ENCODE measurements at places on chromosomes 12 and 14.

GRCh38 chr12:132432126-132432705 lies 57.7 kb upstream of the FBRSL1 start:
- no peak for DNase-seq

DNA sequence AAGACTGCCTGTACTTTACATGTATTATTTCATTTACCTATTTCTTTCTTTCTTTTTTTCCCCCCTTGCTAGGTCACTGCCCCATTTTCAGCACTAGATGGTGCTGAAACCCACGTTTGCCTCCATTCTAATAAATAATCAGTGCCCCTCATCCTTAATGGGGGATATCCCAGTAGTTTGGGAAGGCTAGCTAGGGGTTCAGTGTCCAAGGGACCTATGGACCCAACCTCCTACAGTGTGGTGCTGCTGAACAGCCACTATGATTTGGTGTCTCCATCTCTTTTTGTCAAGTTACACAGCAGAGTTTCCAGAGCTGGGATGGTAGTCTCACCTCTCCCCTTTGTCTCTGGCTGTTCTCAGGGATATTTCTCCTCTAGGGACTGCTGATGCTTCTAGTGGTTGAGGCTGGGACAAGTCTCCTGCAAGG lies 6.5 kb upstream of the HCFC2 start:
- DNase-seq: no peak

- DNase-seq: no peak
Measured at GRCh38 chr12:78886719-78887407, 22.3 kb downstream of the SYT1 start.

DNA sequence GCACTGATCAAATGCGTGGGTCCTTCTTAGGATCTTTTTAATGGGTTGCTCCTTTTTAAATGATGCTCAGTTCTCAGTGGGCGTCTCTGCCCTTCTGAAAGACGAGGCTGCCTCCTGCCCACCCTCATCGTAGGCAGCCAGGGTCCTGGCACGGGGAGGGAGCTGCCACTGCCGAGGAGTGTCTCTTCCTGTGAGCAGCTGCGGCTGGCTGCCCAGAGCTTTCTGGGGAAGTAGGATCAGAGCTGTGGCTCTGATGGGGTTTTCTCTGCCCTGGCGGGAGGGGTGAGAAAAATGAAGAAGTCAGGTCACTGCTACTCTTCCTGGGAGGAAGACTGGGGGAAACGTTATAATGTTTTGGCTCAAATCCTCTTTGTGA lies 31.1 kb upstream of the BEGAIN start:
- no peak for DNase-seq

DNA sequence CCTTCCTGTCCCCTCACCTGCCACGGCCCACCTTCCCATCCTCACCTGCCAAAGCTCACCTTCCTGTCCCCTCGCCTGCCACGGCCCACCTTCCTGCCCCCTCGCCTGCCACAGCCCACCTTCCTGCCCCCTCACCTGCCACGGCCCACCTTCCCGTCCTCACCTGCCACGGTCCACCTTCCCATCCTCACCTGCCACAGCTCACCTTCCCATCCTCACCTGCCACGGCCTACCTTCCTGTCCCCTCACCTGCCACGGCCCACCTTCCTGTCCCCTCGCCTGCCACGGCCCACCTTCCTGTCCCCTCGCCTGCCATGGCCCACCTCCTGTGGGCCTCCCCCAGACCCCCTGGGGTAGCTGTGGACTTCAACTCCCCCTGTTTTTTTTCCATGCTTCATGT lies 48.8 kb upstream of the GPR68 start:
- no peak for DNase-seq

DNA sequence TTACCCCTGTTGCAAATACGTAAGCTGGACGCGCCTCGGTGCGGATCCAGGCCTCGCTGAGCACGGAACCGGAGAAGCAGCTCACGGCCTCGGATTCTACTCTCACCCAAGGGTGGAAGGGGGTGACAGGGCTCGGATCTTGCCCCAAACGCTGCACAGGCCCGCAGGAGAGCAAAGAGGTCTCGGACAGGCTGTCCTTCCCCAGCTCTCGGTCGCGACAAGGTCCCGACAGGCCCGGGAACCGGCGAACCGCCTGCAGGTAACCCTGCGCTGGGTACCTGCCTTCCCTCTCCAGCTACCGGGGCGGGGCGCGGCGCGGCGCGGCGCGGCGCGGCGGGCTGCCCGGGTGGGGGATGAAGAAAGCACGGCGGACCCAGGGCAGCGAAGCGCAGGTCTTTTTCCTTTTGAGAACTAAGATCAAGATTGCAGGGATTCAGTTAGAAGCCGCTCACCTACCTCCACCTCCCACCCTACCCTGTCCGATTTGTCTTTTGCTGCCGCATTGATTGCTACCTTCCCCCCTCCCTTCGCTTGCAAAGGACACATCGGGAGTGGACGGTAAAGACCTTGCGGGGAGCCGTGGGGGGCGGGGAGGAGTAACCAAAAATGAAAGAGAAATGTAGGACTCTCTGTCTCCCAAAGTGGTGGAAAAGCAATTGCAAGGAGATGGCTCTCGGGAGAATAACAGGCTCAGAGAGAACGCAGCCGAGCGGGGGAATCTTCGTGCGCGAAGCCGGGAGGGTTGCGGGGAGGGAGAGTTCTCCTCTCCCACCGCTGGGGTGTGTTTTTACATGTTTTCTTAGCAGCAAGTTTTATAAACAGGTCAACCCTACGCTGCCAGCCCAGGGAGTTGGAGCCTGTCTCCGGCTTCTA lies 8.4 kb upstream of the TBX3 start:
- DNase-seq: no peak

- no peak for DNase-seq
Measured at GRCh38 chr14:73785336-73785833, 66.2 kb upstream of the PTGR2 start.

- no peak for DNase-seq
Measured at GRCh38 chr12:55847033-55847432, 4.3 kb upstream of the MMP19 start.

GRCh38 chr12:69161829-69162228 lies 77.5 kb upstream of the CPSF6 start:
- DNase-seq: peak; percentile 16

GRCh38 chr12:120249266-120249874 lies 16.2 kb downstream of the PXN start:
- DNase-seq: no peak

- no peak for DNase-seq
Measured at GRCh38 chr14:54567224-54567638, 303 bp downstream of the SAMD4A start.

DNA sequence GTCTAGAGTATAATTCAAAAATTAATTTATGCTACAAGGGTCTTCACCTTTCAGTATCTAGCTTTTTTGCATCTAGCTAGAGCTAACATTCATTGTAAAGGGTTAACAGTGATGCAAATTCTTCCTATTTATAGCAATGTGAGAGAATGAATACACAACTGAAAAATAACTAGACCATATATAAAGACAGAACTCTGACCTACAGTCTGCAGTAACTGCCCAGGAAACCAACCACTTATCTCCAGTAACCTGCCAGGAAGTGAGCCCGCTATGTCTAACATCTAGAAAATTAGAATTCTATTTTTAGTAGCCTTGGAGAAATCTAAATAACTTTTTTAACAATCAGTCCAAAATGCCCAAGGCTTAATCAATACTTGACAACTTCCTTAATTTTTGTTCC lies 1021.9 kb downstream of the LRFN5 start:
- no peak for DNase-seq

GRCh38 chr14:34035177-34035933 lies 84.5 kb upstream of the EGLN3 start:
- DNase-seq: no peak

GRCh38 chr14:95536671-95537070 lies 1.8 kb downstream of the GLRX5 start:
- DNase-seq: no peak

DNA sequence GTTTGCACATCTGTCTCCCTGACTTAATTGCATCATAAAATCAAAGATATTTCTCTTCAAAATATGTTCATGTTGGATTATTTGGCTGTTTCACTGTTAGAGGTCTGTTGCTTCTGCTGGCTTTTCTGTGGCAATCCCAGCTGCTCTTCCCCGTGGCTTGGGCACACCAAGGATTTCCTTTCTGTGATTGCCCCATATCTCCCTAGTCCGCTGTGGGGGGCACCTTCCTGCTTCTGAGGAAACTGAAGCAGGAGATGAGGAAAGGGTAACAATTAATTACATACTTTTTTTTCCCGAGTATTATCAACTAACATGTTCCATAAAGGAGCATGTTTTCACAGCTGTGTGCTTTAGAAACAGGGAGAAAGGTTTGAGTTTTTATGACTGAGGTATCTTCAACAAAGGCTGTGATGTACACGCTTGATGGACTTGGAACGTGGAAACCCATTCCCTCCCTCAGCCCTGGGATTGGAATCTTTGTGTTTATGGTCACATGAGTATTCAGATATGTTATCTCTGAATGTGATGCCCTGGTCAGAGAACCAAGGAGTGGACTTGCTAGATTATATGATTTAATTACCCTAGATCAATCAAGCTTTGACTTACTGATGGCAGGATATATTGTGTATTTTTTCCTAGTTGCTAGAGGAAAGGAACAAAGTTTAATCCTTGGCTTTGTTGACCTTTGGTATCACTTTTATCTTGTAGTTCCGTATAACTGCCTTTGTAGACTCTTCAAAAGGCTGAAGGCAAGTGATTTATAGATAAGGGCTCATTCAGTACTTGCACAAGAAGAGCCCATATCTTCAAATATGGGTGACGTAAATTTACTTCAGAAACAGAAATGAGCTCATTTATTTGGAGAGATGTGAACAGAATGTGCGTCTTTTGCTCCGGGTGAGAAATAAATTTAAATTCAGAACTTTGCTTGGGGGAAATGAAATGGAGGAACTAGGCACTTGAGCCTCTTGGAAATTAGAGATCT lies 46.7 kb downstream of the BORCS5 start:
- no peak for DNase-seq

DNA sequence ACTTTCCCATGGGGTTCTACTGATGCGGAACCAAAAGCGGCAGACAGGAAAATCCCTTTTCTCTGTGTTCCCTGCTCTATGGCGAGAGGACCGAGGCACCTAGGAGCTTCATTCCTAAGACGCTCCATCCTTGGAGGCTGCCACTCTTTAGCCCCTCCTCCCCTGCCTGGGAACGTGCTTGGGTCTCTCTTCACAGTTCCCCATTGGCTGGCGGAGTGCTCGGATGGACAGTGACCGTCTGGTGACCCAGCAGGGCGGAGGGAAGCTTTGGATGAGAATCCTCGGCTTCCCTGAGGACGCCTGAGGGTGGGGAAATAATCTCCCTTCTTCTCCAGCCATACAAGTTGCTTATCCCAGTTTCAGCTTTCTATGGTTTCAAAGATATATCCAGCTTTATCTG lies 37.3 kb downstream of the KCNA5 start:
- no peak for DNase-seq

DNA sequence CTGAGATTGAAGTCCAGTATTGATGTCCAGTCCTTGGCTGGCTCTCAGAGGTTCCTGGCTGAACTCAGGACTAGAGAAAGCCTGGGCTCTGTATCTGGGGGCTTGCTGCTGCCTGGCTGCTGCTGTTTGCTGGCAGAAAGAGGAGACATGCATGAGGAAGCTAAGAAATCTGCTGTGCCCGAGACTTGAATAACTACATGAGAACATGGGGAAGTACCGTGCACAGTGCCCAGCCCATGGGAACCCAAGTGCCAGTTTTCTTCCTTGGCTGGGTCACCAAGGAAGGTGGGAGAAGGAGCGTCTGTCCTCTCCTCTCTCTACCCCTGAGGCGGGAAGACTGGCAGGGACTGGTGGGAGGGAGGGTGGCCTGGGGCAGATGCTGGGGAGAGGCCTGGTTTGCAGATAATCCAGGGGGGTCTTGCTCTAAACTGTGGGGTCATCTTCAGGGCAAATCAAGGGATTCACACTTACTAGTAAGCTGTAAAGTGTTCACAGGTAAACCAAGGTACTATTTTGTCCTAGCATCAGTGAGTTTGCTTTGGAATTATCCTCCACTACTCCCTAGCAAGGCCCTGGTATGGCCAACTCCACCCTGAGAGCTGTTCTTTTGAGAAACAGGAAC lies 13.8 kb upstream of the ZFP36L1 start:
- DNase-seq: no peak

GRCh38 chr12:51496895-51497294 lies 72.3 kb downstream of the SLC4A8 start:
- no peak for DNase-seq

- no peak for DNase-seq
Measured at GRCh38 chr14:31660728-31661127, 99.5 kb downstream of the NUBPL start.

GRCh38 chr14:56816574-56817391 lies 6.5 kb upstream of the OTX2 start:
- DNase-seq: no peak

DNA sequence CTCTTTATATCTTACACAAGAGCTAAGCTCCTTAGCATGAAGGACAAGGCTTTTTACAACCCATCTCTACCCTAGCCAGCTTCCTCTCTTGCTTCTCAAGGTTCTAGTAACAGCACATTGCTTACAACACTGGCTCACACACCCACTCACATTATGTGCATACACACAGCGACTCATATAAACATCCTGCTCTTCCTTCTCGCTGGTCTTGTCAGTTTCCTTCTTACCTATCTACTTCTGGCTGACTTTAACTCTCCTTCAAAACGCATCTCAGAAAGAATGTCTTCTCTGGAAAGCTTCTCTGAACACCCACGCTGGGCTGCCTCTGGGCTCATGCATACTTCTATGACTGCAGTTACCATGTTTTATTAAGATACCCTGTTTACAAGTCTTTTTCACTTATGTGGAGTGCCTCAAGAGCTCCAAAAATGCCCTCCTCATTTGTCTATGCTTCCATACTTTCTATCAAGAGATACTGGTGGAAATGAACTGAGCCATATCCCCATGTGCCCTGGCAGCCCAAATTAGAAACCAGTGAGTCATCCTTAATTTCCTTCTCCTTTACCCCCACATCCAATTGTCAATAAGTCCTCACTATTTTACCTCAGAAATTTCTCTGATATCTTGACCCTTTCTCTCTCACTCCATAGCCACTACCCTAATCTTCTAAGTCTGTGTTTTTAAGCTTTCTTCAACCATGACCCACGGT lies 126.9 kb upstream of the KRAS start:
- DNase-seq: no peak

DNA sequence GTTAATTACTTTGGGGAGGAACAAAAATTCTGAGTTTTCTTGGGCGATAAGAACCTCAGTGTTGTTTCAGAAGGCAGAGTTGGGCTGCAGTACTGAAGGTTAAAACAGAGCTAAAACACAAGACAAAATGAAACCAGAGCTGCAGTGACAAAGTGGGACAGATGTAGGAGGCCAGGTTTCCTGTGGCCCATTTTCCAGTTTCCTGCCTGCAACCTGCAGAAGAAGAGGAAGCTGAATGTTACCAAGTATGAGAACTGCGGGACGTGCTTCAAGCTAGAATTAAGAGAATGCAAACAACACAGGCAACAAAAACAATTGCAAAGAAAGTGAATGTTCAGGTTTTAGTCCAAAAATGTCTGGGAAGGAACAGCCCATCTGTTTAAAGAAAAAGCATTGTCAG lies 17.8 kb downstream of the ELK3 start:
- DNase-seq: no peak

DNA sequence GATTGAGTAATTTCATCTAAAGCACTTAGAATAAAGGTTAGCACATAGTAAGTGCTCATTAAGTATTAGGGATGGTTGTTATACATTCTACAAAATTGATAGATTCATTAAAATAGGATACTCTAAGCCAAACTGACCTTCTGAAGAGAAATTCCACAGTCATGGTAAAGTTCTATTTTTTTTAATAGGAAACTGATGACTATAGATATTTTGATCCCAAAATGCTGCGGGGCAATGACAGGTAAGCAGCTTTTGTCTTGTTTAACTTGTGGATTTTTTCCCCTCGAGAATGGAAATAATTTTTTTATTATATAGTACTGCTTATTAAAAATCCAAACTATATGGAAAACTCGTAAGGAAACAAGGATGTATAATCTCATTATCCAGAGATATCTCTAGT lies 97.0 kb downstream of the SCFD1 start:
- DNase-seq: no peak

Measured in stimulated activated CD4-positive, alpha-beta T cell treated with anti-CD3 and anti-CD28 coated beads, Interleukin-1b, Interleukin-23, amount 100 ng/mL, for 1 hour (primary cell).